LNCaP clone FGC (cell line): ENCODE measurements at places on chromosomes 11 and 22.

- DNase-seq = no peak
Measured at GRCh38 chr22:28008649-28009048, 89.6 kb upstream of the PITPNB start.

DNA sequence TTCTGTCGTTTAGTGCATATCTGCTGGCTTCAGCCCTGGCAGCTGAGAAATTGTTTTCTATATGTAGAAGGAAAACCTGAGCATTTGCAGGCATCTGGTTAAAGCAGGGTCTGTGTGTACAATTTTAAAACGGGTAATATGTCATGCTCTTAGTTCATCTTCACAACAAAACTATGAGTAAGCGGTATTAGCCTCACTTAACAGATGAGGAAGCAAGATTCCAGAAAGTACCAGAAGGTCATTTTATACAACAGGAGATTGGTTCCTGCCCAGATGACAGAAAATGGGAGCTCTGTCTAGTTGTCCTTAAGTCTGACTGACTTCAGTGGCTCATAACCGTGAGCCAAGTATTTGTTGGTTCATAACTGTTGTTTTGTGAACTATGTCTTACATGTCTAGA lies 1.1 kb downstream of the TIMM10B start:
- DNase-seq = no peak

DNA sequence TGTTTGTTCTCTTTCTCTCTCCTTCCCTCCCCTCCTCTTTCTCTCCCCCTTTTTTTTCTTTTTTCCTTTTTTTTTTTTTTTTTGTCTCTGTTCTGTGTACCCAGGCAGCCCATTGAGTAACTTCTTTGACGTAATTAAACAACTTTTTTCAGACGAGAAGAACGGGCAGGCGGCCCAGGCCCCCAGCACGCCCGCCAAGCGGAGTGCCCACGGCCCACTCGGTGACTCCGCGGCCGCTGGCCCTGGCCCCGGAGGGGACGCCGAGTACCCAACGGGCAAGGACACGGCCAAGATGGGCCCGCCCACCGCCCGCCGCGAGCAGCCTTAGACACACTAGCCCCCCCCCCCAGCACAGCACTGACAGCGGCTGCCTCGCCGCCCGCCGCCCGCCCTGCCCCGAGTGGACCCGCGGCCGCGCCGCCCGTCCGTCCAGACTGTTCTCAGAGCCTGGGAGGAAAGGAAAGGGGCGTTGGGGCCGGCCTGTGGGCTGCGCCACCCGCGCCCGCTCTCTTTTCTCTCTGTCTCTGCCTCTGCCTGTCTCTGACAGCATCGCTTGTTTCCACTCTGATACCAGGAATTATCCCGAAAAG lies 26.1 kb downstream of the MOB2 start:
- DNase-seq = no peak

- no peak for DNase-seq
Measured at GRCh38 chr11:130881475-130882137, 34.7 kb downstream of the SNX19 start.

GRCh38 chr11:124880958-124881357 lies 15.7 kb downstream of the ROBO3 start:
- DNase-seq = no peak

DNA sequence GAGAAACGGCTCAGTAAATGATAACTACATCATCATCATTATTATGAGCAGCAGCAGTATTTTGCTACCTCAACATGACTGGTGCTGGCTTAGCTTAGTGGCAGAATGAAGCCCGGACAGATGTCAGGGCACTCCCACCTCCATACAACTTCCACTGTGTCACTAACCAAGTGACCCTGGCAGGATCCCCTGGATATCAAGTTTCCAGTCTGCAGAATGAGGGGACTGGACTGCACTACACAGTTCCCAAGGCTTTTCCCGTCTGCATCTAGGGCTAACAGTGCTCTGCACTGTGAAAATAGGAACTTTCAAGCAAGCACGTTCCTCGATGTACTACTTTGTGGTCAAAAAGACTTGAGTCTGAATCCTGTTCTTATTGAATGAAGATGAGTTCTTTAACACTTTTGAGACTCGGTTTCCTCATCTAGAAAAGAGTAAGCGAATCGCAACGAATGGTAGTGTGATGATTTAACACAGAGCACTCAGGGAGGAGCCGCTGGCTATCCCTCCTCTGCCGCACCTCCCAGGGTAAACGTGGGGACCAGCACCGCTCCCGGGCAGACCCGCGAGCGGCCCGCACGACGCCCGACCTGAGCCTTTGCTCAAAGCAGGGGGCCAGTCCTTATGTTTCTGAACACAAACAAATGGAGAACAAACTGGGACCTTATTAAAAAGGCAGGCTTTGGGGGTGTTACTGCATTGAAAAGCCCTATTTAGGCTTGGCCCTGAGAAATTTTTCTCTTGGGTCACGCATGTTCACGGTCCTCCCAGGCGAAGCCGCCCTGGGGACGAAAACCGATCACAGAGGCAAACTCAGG lies 910 bp downstream of the CLTCL1 start:
- DNase-seq = no peak

- no peak for DNase-seq
Measured at GRCh38 chr11:2262301-2263070, 7.9 kb downstream of the ASCL2 start.

DNA sequence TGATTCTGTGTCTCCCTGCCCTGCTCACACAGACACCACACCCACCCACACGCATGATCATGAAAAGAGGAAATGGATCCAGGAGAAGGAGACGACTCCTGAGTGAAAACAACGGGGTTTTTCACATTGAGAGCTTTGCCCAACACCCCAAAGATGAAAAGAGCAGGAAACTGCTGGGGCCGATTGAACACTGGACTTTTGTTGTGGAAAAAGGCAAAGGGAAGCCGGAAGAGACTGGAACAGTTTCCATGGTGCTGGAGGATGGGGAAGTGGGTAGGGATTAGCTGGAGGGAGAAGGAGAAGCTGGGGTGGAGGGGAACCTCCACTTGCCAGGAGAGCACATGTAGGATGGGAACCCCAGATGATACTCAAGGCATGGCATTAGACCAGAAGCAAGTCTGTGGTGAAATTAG lies 5.2 kb upstream of the SLC43A3 start:
- no peak for DNase-seq

GRCh38 chr11:13061294-13061990 lies 52.3 kb downstream of the RASSF10 start:
- no peak for DNase-seq
